ENCODE measurements at places on chromosomes 1 and 21. TPM values are rescaled to one million over a fixed set of nuclear protein-coding genes. Genes with fewer than 3 reads are reported as not detected.

DNA sequence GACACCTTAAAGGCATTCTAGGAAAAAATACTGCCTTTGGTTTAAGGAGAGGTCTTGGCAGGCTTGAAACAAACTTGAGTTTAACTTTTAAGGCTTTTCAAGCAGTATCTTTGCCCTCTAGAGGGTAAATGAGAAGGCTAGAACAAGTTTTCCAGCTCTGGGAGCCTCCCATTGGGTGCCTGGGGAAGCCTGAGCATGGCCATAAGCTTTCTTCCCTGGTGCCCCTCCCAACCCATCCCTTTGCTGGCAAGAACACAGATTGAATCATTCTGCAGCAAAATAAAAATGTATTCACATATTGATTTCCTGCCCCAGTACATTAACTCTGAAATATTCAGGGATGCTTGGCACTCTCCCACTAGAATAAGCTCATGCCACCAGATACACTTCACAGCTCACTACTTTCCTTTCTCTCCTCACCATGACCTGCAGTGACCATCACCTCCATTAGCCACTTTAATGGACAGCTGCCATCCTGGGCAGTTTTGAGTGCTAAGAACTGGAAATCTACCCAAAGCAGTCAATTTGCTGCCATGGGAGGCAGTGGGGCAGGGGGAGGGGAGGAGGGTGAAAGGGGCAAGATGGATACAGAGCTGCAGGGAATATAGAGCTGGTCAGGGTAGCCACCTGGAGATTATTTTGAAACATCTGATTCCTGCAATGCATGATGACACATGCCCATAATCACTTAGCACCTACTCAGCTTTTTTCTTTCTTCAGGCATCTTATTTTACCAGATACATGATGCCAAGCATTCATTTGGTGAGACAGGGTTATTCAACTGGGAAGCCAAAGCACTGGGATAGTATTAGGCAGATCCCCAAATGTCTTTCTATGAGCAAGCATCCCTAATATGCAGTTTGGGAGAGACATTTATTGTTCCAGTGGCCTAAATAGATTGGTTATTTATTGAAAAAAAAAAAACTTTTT lies 140.6 kb downstream of the SYT2 start:
- no peak for DNase-seq

Gene SPRR2E
- total RNA-seq, result not detected

- no peak for DNase-seq
Observed at GRCh38 chr1:152481869-152482664, 28.5 kb upstream of the LCE5A start.

Gene SLC35F3
- 0.41 TPM for total RNA-seq

DNA sequence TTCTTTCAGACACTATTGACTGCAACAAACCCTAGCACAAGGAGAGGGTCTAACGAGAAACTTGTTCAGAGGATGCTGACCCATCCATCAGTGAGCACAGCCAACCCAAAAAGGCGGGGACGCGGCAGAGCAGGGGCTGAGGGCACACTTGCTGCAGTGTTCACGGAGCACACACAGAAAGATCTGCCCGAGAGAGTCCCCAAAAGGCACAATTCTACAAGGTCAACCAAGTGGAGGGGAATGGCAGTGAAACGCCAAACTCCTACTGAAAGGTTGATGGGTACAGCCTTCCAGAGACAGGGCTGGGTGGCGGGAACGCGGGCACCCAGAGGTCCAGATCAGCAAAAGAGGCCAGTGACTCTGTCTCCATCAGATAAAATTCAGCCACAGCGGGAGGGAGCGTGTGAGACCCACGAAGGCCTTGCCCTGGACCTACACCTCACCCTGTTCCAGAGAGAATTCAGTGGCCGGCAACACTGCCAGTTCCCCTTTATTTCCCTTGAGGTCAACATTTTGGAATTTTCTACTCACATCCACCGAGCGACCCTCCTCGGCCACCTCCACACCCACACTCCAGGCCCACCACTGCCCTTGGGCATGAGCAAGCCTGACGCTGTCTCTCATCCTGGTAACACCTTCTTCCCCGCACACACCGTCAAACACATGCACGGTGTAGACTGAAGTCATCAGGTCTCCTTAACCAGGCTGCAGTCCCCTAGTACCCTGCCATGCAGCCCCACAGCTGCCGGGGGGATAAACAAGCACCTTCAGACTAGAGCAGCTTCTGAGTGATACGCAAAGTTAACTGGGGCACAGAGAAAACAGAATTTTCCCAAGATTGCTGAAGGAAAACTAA lies 5.5 kb downstream of the GNG4 start:
- no peak for DNase-seq

DNA sequence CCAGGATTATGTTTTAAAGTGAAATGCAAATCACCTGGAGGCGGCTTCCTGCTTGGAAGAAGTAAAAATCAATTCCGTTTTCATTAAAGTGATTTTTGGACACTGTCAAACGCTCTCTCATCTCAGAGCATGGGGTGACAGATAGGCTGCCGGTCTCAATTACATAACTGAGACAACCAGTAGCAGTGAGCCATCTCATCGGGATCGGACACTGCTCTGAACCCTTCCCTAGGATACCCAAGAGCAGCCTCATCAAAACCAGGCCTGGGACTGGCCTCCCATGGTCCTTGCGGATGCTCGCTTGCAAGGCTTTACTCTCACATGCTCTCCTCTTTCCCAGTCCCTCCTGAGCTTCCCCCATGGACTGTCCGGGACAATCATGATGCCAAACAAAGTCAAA lies 12.1 kb downstream of the KCND3 start:
- no peak for DNase-seq

GRCh38 chr1:212797681-212798080 lies 6.0 kb downstream of the TATDN3 start:
- no peak for DNase-seq

DNA sequence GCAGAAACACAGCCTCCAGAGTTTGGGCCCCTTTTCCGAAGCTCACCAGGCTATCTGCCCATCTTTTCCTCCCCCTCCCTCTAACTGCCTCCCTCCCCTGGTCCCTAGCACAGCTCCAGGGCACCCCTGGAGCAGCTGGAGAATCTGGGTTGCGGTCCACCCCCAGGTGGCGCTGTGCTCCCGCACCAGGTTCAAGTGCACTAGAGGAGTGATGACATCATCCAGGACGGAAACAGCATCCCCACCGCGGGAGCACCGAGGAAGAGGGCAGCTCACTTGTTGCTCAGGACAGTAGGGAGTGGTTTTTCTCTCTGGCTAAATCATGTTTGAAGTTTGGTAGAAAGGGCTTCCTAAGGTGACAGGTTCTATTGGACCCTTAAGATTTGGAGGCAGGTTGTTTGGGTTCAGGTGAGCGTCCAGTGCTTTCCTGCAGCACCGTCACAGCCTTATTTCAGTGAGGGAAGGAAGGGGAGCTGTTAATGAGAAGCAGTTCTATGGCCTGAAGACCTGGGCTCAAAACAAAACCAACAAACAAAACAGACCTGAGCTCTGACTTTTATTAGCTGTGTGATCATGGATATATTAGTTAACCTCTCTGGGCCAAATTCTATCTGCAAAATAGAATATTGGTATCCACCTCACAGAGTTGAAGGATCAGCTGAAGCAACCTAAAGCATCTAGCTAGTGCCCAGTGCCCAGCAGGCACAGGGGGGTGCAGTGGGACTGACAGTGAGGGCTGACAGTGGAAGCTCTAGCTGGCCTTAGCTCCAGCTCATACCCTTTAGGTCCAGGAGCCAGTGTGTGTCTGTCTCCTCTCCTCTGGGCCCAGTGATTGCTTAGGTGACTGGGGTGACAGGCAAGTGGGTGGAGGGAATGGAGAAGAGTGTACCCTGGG lies 7.5 kb downstream of the SHISA4 start:
- peak; percentile 88 for DNase-seq

DNA sequence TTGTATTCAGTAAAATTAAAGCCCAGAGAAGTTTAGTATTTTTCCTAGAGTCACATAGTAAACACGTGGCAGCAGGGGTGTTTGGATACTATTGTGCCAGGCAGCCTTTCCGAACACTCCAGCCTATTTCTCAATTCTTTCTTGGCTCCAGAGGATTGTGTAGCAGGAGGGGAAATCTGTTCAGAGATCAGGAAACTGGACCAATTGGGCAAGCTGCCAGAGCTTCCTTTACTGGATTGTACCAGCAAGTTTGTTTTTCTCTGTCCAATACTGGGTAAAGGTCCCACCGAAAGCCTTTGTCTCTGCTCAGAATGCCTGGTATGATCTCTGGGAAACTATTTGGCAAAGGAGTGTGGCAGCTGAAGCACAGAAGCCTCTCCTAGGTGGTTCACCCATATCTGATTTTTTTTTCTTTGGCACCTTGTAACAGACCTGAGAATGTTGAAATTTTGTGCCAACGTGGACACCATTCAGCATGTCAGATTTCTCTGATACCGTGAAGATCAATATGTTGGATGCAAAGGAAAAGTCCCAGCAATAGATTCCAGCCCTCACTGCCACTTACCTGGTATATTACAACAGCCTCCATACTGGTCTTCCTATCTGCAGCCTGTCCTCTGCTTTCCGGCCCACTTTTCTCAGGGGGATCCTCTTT lies 126.2 kb downstream of the FGGY start:
- peak; percentile 70 for DNase-seq

DNA sequence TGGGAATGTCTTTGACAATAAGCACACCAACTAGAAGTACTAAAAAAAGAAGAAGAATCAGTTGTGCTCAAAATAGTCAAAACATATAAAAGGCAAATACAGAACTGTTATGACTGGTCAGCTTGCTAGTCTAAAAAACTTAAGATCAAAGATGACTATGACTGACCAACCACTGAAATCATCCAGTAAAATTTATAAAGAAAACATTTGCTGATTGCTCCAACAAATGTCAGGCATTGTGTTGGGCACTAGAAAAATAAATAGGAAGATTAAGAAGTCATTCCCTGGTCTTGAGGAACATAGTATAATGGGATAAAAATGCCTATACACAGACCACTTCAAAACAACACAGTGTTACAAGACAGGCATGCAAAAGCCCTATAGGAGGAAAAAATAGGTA lies 9.3 kb upstream of the ANGPTL3 start:
- DNase-seq, result no peak

DNA sequence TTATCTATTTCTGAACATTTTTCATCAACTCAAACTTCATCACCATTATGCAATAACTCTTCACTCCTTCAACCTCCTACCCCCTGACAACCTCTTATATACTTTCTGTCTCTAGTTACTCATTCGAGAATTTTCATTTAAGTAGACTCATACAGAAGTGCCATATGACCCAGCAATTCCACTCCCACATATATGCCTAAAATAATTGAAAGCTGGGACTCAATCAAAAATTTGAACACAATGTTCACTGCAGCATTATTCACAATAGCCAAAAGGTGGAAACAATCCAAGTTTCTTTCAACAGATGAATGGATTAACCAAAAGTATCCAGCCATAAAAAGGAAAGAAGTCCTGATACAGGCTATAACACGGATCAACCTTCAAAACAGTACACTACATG lies 24.1 kb downstream of the COL11A1 start:
- no peak for DNase-seq

DNA sequence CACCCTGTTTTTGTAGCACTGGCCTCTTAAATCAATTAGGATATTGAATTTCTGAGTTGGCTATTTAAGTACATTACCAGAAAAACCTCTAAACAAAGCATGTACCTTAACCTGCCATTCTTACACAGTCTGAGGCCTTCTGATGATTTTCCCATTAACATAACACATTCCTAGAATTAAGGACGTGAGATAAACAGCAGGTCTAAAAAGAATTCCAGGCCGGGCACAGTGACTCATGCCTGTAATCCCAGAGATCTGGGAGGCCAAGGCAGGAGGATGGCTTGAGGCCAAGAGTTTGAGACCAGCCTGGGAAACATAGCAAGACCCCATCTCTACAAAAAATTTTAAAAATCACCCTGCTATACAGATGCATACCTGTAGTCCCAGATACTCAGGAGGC lies 18.0 kb upstream of the LRRC8D start:
- no peak for DNase-seq

DNA sequence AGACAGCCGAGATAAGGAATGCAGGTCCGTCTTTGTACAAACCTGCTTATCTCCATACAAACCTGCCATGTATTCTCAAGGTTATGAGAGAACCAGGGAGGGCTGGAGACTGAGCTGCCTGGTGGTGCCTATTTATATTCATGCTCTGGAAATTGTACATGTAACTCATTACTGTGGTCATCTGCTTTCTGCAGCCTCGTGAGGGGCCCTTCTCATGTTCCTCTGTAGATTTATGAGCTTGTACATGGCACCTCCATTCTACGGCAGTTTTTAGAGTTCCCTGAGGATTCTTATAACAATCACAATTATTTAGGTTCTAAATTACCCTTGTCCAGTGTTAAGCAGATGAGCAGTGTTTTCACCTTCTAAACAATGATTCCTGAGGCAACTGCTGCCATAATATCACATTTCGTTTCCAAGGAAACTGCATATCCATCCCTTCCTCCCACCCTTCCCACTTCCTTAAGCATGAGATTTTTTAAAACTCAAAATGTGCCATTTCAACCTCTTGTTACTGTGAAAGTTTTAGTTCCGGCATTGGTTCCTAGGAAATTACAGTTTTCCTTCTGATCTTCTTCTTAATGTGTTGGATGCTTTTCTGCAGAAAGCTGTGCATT lies 112.1 kb downstream of the ST6GALNAC3 start:
- DNase-seq, result no peak

Gene CD52
- total RNA-seq, result 541 TPM

GRCh38 chr1:184854496-184855140 lies 100.0 kb upstream of the EDEM3 start:
- no peak for DNase-seq

DNA sequence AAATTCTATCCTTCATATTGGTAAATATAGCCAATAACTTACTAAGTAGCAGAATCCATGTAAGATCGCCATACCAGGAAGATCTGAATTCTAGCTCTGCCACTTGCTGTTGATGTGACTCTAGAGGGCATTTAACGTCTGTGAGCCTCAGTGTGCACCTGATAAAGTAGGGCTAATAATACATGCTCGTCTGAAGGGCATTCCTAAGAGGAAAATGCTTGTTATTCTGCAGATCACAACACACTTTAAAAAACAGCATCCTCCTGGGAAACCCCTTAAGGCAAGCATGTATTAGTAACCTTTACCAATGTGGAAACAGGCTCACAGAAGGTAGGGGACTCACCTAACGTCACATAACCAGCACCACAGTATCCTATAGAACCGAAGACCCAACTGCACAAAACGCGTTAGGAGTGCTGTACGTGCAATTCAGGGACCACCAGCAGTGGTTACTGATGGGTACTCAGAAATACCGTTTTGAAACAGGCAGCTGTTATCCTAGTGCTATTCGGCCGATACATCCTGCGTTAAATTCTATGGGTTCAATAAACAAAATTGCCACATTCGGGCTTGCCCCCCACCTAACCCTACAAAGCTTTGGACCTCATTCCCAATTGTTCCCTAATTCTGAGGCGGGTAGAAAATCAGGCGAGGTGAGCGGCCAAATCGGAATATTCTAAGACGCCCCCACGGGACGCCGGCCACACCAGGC lies 758 bp downstream of the DEPDC1 start:
- DNase-seq, result no peak

DNA sequence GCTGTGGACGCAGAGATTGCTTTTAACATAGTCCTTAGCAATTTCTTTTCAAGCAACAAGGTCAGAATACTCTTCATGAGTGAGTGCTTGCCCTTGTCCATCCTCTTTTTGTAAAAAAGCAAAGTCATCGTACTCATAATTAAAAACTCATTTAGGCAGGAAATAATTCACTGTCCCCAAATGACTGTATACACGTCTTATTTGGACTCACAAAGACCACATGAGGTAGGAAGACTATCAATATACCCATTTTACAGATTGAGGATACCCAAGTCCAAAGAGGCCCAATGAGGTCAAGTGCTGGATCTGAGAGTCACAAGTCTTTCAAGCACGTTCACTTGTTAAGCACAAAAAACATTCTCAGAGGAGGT lies 13.2 kb downstream of the ITPKB start:
- no peak for DNase-seq

GRCh38 chr1:245614476-245614875 lies 459.7 kb downstream of the KIF26B start:
- DNase-seq, result no peak
